ENCODE measurements at places on chromosomes 13 and 19. TPM values are rescaled to one million over a fixed set of nuclear protein-coding genes. Genes with fewer than 3 reads are reported as not detected.

WASF3 gene
- 6.7 TPM for total RNA-seq

DNMT1 gene
- total RNA-seq: 40.6 TPM

TUBA3C gene
- not detected for total RNA-seq

DAND5 gene
- total RNA-seq: 0.11 TPM

DACH1 gene
- total RNA-seq: not detected

NOSIP gene
- 72.6 TPM for total RNA-seq

ZNF723 gene
- total RNA-seq: not detected

MCEMP1 gene
- total RNA-seq: not detected

AZU1 gene
- total RNA-seq: not detected

ZNF844 gene
- total RNA-seq: 10.2 TPM

ADGRE1 gene
- total RNA-seq: not detected

TNNT1 gene
- total RNA-seq: 80.9 TPM

PRRG2 gene
- 11.2 TPM for total RNA-seq

NLRP11 gene
- not detected for total RNA-seq

FCAR gene
- total RNA-seq: not detected

WDR87 gene
- under 0.01 TPM for total RNA-seq

ZNF224 gene
- 26.7 TPM for total RNA-seq

IL4I1 gene
- total RNA-seq: not detected

SYNGR4 gene
- not detected for total RNA-seq

PRR19 gene
- total RNA-seq: 1.2 TPM

GPR12 gene
- total RNA-seq: not detected

CEACAM16 gene
- not detected for total RNA-seq
